ENCODE measurements at places on chromosomes 4 and X.

GRCh38 chr4:37562592-37562991 is 123.6 kb downstream of the RELL1 start:
- no peak for DNase-seq

DNA sequence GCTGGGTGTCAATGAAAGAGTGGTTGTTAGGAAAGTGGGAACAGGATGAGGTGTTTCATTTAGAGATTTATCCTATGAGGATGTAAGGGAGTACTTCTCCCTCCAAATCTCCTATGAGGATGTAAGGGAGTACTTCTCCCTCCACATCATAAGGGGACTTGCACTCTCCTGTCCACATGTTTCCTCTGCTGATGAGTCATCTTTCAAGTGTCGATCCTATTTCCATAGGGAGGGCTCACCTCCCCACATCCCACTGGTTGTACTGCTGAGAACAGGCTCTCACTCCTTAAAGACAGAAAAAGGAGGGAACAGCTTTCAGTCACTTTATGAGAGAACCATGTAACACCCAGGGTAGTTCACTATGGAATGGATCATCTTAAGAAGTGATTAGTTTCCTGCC is 65.0 kb downstream of the INPP4B start:
- no peak for DNase-seq

DNA sequence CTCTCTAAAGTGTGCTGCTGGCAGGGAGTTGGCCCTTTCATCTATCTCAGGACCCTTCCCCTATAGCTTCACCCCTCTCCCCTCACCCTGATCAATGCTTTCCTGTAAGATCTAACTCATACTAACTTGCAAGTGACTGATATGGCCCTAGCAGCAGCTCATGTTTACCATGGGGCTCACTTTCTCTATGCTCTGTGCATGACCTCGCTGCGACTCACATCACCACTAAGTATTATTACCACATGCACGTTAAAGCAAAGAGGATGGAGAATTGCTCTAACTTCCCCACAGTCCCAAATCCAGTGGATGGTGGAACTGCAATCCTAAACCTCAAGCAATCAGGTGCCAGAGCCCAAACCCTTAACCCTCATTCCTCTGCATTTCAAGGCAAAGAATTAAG is 626.6 kb downstream of the MID1IP1 start:
- DNase-seq: no peak

- DNase-seq: no peak
These were observed 1.4 kb downstream of the SPATA4 start for GRCh38 chr4:176193938-176194337.

GRCh38 chr4:44493924-44494323 is 45.3 kb upstream of the KCTD8 start:
- peak; percentile 7 for DNase-seq

- peak; percentile 34 for DNase-seq
These were observed 243.8 kb upstream of the JADE1 start for GRCh38 chr4:128565565-128566186.

- DNase-seq: no peak
These were observed 30.4 kb downstream of the CLDN22 start for GRCh38 chr4:183289688-183290087.

GRCh38 chrX:40729598-40730584 is 5.5 kb downstream of the MED14 start:
- DNase-seq: no peak

DNA sequence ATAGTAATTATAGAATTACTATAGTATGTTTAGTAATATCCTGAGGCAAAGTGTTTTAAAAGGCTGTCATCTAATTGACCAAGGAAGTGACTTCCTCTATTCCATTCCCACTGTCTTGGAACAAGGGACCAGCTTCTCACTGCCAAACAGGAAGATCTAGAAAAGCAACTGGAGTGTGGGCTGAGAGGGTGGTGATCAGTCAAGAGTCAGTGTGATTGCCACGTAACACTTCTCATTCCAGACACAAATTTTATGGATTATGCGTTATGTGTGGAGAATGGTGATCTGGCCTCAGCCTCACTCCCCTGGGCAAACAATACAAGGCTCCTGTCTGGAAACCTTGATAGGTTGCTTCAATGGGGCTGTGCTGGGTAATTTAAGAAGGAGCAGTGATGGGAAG is 60.0 kb downstream of the RRAGB start:
- DNase-seq: no peak

- no peak for DNase-seq
These were observed 13.7 kb downstream of the CCKAR start for GRCh38 chr4:26476545-26476944.

DNA sequence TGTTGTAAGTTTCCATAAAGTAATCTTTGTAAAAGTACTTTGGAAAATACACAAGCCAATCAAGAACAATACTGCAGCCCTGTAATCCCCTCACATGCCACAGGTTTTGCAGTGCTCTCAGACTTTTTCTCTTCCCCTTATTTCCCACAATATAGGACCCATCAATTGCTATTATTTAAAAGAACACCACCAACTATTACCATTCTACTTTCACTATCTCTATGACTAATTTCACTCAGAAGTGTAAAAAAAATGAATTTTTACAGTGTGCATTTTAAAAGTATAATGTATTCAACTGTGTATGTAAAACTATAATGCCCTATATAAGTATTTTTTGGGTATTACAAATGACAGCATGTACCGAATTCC is 1.7 kb downstream of the ATP8A1 start:
- DNase-seq: peak; percentile 24

GRCh38 chr4:66571145-66571695 is 900.9 kb upstream of the EPHA5 start:
- DNase-seq: no peak

DNA sequence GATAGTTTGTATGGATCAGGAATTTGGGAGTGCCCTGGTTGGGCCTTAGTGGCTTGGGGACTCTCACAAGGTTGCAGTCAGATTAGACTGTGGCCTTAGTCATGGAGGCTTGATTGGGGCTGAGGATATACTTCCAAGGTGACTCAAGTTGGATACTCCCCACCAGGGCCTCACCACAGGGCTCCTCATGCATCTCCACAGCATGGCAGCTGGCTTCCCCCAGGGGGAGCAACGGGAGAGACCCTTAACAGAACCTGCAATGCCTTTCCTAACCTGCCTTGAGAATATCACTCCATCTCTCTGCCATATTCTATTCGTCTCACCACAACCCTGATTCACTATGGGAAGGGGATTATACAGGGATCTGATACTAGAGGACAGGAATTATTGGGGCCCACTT is 161.9 kb downstream of the RELL1 start:
- no peak for DNase-seq

GRCh38 chrX:37685381-37686359 is at the start of gene XK:
Gene XK (plus strand): TSS chrX:37685791. CDS start chrX:37685962, 171 bp downstream.
- DNase-seq: peak; percentile 34

DNA sequence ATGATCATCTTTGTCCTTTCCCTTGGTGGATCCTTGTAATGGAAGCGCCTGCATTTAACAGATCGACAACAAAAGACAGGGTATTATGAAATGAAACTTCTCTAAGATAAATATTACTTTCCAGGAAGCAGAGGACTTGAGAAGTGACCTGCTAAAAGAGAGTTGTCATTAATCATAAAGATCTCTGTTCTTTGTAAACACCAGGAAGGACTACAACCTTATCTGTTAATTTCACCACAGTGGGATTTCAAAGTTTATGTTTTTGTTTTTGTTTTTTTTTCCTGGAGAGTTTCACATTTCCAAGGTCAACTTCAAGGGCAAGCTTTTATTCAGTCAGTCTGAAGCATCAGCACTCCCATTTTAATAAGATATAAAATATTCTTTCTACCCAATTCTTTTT is 170.9 kb downstream of the RCHY1 start:
- DNase-seq: no peak

- no peak for DNase-seq
These were observed 6.1 kb downstream of the SGCB start for GRCh38 chr4:52032005-52032404.

DNA sequence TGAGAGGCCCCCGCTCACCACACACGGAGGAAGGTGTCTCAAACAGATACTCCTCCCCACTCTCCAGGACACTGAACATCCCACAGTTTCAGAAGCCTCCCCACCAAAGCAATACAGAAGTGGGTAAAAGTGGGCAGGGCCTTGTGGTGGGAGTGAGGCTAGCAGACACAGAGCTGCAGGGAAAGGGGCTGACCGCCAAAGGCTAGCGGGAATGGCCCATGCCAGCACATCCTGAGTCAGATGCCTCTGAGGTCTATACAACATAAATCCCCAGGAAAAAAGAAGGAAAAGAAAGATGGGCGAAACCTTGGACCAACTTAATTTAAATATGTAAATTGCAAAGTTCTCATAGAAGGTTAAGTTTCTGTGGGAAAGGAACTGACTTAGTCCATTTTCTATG is 21.9 kb upstream of the ARHGAP10 start:
- DNase-seq: no peak

DNA sequence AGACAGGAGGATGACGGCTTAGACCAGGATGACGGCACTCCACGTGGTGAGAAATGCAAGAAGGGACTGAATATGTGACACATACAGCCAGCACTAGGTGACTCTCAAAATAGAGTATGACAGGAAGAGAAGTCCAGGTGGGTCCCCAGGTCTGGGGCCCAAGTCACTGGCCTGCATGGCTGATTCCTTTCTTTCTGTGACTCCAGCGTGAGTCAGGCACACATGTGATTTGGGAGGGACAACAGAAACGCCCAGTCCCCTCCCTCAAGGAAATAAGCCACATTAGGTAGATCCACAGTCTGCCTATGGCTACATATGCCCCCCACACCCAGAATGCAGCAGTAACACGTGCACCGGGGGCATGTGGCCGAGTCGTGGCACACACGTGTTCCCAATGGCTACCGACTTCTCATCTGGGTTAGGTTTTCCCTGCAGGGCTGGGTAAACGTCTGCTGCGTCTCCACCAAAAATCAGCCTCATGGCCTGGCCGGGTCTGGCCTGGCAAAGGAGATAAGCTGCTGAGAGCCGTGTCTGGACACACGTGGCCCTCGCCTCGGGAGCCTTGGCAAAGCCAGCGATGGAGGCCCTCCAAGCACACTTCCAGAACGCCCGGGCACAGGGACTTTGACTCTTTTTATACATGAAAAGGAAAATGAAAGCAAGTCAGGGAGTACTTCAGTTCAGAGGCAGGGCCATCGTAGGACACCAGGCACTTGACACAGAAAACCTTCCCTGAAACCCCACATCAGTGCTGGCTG is 19.3 kb downstream of the SEL1L3 start:
- peak; percentile 51 for DNase-seq

GRCh38 chr4:48949086-48949485 is 37.0 kb upstream of the CWH43 start:
- DNase-seq: no peak

- DNase-seq: no peak
These were observed 50.5 kb downstream of the HELT start for GRCh38 chr4:185068837-185069236.

- peak; percentile 18 for DNase-seq
These were observed 929 bp downstream of the ESX1 start for GRCh38 chrX:104253567-104254441.

GRCh38 chr4:2303686-2304320 is 41.9 kb upstream of the MXD4 start:
- DNase-seq: peak; percentile 19

DNA sequence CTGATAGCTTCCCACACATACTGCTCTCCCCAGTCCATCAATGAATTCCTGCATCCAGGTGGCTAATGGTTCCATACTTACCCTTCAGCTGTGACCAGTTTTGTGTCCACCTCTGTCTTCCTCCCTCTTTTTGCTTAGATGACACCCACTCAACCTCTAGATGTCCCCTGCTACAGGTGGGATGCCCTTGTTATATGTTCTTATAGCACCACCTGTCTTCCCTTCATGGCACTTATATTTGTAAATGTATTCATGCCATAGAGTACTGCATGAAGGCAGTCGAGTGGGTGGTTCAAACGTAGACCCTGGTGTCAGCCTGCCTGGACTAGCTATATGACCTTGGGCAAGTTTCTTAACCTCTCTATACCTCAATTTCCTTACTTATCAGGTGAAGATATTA is 6.5 kb upstream of the USP46 start:
- DNase-seq: peak; percentile 43

DNA sequence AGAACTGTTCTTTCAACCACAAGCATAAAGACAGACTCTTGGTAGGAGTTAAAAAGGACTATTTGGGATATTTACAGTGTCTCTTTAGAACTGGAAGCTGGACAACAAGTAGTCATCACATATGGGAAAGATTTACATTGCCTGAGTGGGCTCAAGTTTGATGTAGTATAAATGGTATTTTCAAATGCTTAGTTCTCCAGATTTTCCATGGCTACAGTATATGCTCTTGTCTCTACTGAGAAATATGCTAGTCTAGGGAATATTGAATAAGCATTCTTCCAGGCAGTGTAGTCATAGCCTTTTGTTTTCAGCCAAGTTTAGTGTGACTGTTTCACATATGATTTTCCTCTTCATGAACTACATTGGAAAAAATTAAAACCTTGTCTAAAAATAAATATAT is 315.6 kb downstream of the ARHGAP24 start:
- no peak for DNase-seq

DNA sequence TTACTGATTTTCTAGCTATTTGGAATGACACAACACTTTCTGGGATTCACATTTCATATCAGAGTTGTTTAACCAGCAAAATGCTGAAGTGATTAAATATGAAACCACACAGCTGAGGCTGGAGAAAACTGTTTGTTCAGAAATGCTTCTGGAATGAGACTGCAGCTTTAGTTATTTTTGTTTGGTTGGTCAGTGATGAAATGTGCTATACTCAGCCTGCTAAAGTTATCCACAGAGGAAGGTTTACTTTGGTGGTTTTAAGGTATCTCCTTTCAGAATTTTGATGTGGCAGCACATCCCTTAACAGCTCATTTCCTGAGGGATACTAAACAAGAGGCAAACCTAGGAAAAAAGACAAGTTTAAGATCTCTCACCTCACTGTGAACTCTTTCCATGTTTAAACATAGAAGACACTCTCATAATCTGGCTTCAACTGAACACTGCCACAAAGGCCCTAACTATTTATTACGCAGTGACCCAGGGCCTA is 106.6 kb upstream of the PDE5A start:
- DNase-seq: no peak

GRCh38 chrX:78213331-78213730 is 73.9 kb upstream of the TAF9B start:
- DNase-seq: no peak

GRCh38 chr4:55395218-55395528 is 584 bp upstream of the TMEM165 start:
- no peak for DNase-seq

GRCh38 chr4:872241-872981 is 46.5 kb upstream of the CPLX1 start:
- DNase-seq: no peak

- no peak for DNase-seq
These were observed 73.6 kb upstream of the PJA1 start for GRCh38 chrX:69238887-69239231.

- no peak for DNase-seq
These were observed 42.4 kb downstream of the PTTG2 start for GRCh38 chr4:38002451-38003071.

GRCh38 chr4:853416-853781 is 27.5 kb upstream of the CPLX1 start:
- DNase-seq: no peak

- no peak for DNase-seq
These were observed 20.5 kb downstream of the HADH start for GRCh38 chr4:108010167-108010566.

DNA sequence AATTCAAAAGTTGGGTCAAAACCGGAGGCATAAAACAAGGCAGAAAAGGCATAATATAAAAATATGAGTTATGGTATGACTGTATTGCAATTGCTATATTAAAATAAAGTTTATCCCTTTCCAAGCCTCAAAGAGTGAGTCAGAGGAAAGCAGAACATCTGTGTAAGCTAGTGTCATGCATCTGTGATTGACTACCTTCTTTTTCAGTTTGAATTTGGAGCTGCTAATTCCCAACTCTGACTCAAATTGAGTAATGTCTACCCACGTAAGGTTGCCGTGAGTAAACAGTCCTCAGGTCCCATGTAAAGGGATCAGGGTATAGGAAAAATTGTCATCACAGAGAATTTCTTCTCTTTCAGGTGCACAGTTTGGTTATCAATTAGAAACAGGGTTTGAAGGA is 6.5 kb upstream of the SLITRK4 start:
- DNase-seq: no peak
